ENCODE measurements at places on chromosomes 11 and 22.

DNA sequence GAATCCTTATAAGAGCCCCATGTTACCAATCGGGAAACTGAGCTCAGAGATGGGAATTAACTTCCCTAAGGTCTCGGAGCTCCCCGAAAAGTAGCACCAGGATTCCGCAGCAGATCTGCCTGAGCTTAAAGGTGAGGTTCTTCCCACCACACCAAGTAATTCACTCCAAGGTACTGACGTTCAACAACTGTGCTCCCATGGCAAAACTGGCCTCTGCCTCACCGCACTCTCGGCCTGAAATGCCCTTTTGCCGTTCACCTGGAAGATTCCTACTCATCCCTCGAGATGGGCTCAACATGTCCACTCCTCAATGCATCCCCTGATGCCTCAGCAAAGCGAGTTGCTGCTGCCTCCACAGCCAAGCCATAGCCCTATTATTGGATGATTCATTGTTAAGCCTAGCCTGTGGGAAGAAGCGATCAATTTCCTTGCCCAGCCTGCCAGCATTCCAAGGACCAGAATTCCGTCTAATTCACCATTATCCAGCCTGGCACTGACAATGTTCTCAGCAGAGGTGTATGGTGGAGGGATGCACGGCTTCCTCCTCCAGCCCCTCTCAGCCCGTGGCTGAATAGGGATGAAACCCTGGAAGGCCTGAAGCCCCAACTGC is 4.2 kb downstream of the PLAAT3 start:
- DNase-seq, result no peak

DNA sequence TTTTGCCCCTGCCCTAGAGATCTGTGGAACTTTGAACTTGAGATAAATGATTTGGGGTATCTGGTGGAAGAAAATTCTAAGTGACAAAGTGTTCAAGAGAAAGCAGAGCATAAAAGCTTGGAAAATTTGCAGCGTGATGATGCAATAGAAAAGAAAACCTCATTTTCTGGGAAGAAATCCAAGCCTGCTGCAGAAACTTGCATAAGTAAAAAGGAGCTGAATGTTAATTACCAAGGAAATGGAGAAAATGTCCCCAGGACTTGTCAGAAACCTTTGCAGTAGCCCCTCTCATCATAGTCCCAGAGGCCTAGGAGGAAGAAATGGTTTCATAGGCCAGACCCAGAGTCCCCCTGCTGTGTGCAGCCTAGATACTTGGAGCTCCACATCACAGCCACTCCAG is 686.9 kb downstream of the FAM181B start:
- DNase-seq, result no peak

GRCh38 chr11:67534070-67534679 is 10.9 kb upstream of the CABP2 start:
- no peak for DNase-seq

DNA sequence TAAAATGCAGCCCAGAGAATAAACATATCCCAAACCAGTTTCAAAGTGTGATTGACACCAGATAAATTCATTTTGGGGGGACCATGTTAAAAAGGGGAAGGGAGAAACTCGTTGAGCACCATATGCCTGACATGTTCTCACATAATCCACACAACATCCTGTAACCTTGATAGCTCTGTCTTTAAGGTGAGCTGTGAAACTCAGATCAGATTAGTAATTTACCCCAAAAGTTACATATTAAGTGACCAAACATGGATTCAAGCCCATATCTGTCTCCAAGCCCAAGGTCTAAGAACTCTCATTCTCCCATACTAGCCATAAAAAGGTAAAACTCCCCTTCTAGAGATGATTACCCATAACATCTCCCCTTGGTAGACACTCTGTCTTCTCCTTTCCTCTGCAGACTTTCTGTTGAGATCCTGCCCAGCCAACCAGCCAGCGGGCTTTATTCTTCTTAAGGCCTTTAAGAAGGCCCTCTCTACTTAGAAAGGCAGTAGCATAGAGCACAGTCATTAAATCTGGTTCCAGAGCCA is 150.7 kb downstream of the CCDC34 start:
- no peak for DNase-seq

GRCh38 chr11:60867871-60868681 is 734 bp downstream of the ZP1 start:
- DNase-seq, result no peak

GRCh38 chr11:8768625-8769333 is 86.2 kb downstream of the RPL27A start:
- DNase-seq, result no peak

DNA sequence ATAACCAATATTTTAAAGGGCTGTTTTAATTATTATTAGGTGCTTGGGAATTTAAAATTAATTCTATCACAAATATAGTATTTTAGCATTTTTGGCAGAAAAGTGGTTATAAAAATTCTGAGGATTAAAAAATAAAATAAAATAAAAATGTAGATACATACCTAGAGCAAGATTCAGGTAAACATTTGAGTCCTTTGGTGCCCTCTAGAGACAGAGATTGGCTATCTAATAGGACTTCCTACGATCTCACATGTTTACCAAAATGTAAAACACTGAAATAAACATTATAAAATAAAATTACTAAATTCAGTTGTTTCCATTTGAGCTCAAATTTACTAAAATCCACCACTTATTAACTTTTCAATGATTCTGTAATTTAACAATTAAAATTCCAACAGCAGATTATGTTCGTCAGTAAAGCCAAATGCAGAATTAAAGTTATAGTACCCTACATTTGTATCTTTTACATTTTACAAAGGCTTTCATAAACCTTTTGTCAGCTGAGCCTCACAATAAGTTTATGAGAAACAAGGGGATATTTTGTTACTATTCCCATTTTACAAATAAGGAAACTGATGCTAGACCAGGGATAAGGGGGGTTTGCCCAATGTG is 27.7 kb downstream of the SLC36A4 start:
- no peak for DNase-seq

All from activated naive CD4-positive, alpha-beta T cell treated with anti-CD3 and anti-CD28 coated beads, Interleukin-2, amount 50 U/mL, for 16 hours (primary cell).